Spinal cord (tissue), 10 donors: ENCODE measurements at places on chromosomes 3 and 15.

DNA sequence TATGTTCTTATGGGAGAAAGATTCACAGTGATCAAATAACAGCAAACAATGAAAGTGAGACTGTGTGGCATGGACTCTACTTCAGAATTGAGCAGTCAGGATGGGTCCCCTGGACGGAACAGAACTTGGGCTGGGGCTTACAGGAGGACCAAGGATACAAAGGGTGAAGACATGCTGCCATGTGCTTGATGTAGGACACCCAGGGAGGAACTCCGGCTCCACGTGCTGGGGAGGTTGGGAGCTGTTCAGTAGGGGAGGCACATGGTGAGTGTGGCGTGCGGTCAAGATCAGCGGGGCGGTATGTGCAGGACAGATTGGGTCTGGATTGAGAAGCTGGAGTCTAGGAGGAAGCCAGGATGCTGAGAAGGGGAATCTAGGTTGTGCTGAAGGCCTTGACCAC is 32.6 kb downstream of the PPCDC start:
- no peak for DNase-seq

- no peak for DNase-seq
Observed at GRCh38 chr3:14391033-14391432, 11.4 kb upstream of the SLC6A6 start.

GRCh38 chr3:13274125-13274524 is 146.0 kb downstream of the NUP210 start:
- no peak for DNase-seq

- no peak for DNase-seq
Observed at GRCh38 chr3:190209533-190209932, 88.8 kb upstream of the P3H2 start.

DNA sequence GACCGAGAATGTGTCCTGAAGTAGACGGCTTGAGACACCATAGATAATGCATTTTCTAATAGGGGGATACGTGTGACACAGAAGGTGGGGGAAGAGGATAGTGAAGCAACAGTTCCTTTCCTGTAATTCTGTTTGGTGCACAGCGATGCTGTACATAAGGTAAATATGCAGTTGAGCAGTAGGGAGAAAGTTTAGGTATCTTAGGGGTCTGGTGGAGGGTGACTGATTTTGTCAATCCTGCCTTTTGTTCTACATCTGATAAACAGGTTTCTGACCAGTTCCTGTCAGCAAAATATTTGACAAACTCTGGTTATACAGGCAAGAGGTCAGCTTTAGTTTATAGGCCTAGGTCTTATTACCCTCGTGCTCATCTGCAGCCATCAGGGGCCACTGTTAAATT is 71.3 kb downstream of the TRAK1 start:
- DNase-seq, result no peak
